Pancreas (tissue), 10 donors: ENCODE measurements at places on chromosomes 3 and 15. TPM values are rescaled to one million over a fixed set of nuclear protein-coding genes. Genes with fewer than 3 reads are reported as not detected.

Gene HGD
- 13.5 TPM for polyA plus RNA-seq

Gene CYP11A1
- polyA plus RNA-seq = 0.09 TPM

Gene MYLK
- polyA plus RNA-seq = 7.2 TPM

Gene SLC15A2
- 1.9 TPM for polyA plus RNA-seq

Gene CASR
- polyA plus RNA-seq = 24.6 TPM

Gene UPK1B
- polyA plus RNA-seq = 0.91 TPM

Gene ANKRD63
- not detected for polyA plus RNA-seq

Gene A4GNT
- polyA plus RNA-seq = 1.2 TPM

Gene GTF2A2
- polyA plus RNA-seq = 33.5 TPM

Gene DPPA2
- polyA plus RNA-seq = not detected

DNA sequence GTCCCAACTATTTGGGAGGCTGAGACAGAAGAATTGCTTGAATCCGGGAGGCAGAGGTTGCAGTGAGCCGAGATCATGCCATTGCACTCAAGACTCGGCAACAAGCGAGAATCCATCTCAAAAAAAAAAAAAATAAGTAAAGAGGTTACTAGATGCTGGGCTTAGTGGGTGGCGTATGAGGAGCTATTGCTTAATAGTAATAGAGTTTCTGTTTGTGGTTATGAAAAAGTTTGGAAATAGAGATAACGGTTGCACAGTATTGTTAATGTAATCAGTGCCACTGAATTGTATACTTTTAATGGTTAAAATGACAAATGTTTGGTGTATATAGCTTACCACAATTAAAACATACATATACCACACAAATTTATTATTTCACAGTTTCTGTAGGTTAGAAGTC is 14.7 kb upstream of the HHATL start:
- no peak for DNase-seq

GRCh38 chr3:131082871-131083863 is 56.5 kb downstream of the NEK11 start:
- DNase-seq = peak; percentile 67

DNA sequence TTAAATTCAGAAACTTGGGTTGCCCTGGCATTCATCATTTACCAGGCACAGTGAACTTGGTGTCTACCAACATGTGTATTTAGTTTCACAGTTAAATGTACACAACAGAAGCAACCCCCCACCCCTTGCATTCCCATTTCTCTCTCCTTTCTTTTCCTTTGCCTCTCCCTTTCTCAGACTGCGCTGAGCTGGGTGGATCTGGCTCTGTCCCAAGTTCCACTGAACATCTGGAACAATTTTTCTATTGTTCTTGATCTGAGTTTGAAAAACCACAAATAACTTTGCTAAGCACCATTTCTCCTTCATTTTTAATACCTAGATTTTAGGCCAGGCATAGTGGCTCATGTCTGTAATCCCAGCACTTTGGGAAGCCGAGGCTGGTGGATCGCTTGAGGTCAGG is 242.2 kb downstream of the ABHD5 start:
- DNase-seq = no peak

DNA sequence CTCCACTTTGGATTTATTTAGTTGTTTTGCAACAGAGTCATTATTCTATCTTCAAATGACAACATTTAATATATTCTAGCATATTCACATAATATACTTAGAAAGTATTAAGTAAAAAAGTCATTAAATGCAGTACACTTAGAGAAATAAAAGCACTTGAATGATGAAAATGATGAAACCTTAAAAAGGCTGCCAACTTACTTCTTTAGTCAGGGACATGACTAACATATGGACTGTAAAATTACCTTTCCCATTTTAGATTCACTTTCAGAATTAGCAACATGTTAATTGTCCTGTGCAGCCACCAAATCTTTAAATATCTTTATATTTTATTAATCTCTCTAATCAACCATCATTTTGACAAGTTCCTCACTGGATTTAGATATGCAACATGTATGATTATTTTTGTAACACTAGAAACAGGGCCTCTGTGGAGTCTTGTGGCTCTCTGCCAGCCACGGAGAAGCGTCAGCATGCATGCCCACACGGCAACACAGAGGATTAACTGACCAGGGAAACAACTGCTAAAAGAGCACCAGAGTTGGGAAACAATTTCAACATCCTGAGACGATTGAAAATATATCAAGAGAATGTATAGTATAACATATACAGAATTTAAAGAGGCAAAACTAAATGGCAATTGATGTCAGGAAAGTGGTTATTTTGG is 95.7 kb downstream of the ANO10 start:
- no peak for DNase-seq

GRCh38 chr15:62803856-62804400 is 238.6 kb upstream of the TPM1 start:
- no peak for DNase-seq

DNA sequence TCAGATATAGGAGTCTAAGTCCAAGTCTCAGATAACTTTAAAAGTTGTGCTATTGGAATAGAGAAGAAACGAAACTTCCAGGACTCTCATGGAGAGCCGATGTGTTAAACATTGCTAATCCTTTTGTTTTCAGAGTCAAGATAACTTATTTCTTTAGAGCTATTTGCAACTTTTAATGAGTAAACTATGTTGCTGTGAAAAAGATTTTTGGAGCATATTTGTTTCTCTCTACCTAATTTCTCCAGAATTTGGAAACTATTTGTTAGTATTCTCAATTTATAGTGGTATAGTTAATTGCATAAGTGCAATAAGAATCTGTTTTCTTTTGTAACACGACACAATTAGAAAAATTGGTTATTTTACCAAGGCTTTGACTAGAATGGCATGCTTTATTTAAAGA is 588.9 kb downstream of the NTRK3 start:
- DNase-seq = no peak

DNA sequence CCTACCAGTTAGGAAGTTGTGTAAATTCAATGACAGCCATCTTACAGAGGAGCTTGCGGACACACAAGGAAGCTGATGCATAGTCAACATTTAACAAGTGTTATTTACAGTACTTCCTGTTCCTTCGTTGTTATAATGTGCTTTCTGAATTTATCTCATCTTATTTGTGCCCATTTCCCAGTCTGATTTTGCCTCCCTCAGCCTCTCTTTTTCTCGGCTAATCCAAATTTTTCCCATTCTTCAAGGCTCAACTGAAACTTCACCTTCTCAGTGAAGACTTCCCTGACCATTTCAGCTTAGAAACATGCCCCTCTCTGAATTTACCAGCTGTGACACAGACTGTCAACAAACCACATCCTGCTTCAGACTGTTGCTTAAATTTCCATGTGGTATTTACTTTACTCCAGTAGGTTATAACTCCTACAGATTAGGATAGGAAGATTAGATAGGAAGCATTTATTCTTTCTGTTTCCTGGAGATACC is 55.7 kb upstream of the CP start:
- no peak for DNase-seq

- DNase-seq = no peak
Measured at GRCh38 chr3:14352002-14352627, 50.3 kb upstream of the SLC6A6 start.

- DNase-seq = no peak
Measured at GRCh38 chr3:73026111-73026759, 29.6 kb downstream of the PPP4R2 start.

GRCh38 chr3:148606979-148607378 is 90.7 kb upstream of the AGTR1 start:
- DNase-seq = no peak

- no peak for DNase-seq
Measured at GRCh38 chr3:157578181-157578580, 75.0 kb upstream of the VEPH1 start.

DNA sequence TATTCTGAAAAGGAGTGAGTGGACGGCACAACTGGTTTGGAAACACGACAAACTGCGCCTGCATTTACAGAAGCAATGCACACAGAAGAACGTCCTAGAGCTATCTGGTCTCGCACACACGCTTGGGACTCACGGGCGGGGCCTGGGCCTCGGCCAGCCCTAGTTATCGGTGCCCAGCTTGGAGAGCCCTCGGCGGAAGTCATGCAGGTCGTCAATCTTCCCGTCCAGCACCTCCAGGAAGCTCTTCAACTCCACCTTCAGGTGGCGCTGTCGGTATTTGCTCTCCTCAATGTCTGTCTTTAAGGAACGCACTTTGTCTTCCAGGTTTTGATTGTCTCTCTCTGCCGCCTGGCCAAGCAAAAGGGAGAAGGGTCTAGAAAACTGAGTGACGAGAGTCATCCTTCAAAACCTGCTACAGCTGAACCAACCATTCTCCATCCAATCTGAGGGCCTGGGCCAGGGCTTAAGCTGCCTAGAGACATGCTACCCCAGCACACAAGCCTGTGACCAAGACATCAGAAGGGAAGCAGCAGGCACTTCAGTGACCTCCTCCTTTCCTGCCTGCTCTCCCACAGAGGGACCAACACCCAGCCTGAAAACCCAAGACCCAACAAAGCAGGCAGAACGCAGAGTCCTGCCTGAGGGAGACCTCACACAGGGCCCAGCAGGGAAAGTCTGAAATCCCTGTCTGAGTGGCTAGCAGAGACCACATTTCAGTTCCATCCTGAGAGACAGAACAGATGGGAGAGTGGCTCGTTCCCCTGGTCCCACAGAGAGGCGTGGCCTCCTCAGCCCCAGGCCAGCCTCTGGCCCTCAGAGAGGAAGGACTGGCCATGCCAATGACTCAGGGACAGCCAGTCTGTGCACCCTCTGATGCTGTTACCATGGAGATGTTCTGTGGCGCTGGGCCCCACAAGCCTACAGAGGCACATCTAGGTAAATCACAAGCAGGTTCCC is 40.4 kb downstream of the WHAMM start:
- DNase-seq = peak; percentile 77

- peak; percentile 75 for DNase-seq
Measured at GRCh38 chr3:50345586-50346234, at the start of gene ZMYND10. TSS of gene ZMYND10 (minus strand) at chr3:50345732. CDS start at chr3:50345579, 153 bp downstream.

DNA sequence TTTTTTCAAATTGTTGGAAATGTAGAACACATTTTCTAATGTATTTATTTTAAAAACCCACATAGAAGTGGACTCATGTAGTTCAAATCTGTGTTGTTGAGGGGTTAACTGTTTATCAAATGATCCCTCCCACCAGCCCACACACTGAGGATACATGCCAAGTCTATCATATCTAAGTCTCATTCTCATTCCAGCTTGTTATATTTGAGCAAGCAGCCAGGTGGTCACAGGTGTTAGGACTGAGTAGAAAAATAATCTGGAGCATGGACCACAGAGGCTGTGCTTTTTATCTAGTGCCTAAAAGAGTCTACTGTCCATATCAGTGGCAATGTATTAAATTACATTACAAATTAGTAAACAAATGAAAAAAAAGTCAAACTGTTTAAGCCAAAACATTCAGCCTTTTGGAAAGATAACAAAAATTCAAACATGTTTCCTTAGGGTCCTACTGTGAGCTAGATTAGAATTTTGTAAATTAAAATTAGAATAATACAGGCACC is 20.7 kb upstream of the SPESP1 start:
- no peak for DNase-seq

GRCh38 chr3:17398959-17399551 is 343.4 kb downstream of the TBC1D5 start:
- no peak for DNase-seq

DNA sequence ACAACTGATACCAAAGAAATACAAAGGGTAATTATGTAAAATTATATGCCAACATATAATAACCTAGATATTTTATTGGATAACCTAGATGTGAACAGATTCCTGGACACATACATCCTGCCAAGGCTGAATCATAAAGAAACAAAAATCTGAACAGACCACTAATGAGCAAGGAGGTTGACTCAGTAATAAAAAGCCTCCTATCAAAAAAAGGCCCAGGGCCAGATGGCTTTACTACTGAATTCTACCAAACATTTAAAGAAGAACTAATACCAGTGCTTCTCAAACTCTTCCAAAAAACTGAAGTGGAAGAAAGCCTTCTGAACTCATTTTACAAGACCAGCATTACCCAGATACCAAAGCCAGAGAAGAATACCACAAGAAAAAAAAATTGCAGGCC is 32.4 kb downstream of the THBS1 start:
- no peak for DNase-seq
